Activated naive CD8-positive, alpha-beta T cell treated with anti-CD3 and anti-CD28 coated beads, Interleukin-2, amount 10 ng/mL, durations not matched to agents 7 days and 5 days (primary cell): ENCODE measurements at places on chromosomes 3 and 15.

DNA sequence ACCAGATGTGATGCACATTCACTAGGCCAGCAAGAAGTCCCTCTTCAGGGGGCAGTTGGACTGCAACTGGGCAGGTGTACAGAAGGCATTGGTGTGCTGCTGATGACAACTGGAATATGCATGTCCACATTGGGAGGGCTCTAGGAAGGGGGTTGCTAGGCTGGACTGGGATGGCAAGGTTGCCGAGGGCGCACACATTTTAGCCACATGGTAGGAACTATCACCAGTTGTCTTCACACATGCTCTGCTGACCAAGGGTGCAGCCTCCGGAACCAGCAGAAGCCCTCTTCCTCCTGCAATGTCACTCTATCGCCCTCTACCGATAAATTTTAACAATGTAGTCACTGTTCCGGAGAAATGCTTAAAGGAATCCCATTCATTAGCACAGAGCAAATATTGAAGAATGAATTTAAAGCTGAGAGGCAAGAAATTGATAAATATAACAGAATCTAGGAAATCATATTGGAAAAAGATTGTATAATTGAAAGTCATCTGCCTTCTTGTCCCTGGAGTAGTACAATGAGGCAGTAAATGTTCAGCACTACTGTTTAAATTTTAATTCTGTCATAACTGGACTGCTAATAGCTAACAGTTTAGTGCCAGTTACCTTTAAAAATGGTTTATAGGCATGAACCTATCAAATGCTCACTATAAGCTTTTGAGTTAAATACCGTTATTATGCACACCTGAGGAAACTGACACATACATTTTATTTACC, 22.6 kb upstream of the LYSMD4 start:
- peak; percentile 46 for DNase-seq

DNA sequence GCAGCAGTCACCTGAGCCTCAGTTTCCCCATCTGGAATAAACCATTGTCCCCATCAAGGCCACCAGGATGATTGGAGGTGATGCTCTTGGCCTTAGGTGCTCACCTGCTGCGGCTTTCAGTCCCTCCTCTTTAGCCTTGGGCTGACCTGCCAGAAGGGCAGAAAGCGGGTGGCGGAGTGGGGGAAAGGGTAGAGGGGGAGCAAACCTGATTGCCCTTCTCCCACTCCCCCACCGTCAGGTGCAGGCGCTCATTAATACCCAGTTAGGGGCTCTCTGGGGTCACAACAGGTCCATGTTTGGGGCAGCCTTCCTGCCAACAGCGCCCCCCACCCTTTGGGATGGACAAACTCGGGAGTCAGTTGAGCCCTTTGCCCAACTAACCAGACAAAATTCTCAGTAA, 50.5 kb downstream of the GRIP2 start:
- no peak for DNase-seq

DNA sequence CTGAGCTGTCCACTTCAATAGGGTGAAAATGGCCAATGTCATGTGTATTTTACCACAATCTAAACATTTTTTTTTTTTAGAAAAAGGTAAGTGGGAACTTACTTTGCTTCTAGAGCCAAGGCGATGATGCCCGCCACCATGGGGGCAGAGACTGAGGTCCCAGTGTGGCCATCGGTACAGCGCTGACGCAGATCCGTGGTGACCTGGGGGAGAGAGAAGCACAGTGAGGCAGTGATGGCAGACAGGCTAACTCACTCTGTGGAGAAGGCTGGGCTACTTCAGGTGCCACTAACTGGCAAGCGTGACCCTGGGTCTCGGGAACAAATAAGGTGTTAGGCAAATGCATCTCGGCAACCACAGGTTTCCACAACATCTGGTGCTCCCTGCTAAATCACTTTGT, 94.3 kb upstream of the SNRPA1 start:
- no peak for DNase-seq

GRCh38 chr15:22922003-22922402, 58.2 kb downstream of the CYFIP1 start:
- DNase-seq = no peak

GRCh38 chr15:36590838-36591237, 11.4 kb downstream of the CDIN1 start:
- DNase-seq = no peak

DNA sequence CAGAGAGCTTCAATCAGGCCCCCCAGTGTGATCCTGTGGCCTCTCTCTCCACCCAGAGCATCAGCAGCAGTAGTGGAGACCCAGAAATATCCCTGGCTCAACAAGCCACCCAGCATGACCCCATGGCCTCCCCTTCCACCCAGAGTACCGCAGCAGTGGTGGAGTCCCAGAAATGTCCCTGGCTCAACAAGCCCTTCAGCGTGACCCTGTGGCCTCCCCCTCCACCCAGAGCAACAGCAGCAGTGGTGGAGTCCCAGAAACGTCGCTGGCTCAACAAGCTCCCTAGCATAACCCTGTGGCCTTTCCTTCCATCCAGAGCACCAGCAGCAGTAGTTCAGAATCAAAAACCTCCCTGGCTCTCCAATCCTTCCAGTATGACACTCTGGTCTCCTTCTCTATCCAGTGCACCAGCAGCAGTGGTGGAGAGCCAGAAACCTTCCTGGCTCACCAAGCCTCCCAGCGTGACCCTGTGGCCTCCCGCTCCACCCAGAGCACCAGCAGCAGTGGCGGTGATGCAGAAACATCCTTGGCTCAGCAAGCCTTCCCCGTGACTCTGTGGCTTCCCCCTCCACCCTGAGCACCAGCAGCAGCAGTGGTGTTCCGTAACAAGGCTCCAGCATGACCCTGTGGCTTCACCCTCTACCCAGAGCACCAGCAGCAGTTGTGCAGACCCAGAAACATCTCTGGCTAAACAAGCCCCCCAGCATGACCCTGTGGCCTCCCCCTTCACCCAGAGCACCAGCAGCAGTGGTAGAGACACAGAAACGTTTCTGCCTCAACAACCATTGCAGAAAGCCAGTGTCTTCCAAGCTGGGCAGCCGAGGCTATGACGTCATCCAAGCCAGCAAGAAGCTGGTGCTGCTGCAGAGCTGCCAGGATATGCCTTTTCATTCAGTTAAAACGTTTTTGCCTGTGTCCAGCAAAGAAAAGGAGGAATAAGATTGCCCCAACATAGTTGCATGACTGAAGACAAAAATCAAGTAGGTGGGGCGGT, 61.3 kb upstream of the TAMM41 start:
- no peak for DNase-seq

DNA sequence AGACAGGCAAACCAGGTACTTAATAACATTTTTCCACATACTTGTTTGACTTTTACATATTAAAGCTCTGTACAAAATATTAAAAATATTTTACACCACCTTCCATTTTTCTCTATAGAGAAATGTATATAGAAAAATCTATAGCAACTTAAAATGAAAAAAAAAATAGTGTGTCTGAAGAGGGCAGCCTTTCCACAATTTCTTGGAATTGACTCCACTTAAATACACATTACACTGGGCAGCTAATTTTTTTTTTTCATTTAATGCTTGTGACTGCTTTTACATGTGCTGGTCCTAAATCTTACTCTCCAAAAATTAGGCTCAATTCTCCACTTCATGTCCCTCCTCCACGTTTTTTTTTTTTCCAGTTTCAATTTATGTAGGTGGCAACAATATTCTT, 427.0 kb upstream of the RBMS3 start:
- no peak for DNase-seq

DNA sequence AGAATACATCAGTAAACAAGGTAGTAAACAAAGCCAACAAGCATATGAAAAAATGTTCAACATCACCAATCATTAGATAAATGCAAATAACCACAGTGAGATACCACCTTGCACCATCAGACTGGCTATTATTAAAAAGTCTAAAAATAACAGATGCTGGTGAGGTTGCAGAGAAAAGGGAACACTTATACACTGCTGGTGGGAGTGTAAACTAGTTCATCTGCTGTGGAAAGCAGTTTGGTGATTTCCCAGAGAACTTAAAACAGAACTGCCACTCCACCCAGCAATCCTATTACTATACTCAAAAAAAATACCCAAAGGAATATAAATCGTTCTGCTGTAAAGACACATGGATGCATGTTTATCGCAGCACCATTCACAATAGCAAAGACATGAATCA, 30.3 kb upstream of the ZBTB38 start:
- DNase-seq = no peak

DNA sequence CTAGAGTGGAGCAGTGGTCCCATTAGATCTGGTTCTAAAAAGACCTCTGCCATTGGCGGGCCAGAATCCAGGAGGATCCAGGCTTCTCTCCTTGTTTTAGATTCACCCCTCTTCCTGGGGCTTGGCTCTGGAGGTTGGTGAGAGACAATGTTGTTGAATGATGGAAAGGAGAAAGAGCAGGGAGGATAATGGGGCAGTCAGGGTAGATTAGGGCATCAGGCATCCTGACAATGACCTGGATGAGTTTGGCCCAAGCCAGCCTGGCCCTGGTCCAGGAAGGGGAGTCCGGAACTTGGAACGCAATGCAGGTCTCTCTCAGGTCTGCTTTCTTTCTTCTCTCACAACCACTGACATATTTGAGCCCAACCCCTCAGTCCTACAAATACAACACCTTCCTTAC, 260.1 kb upstream of the RASGRP1 start:
- no peak for DNase-seq

- no peak for DNase-seq
Measured at GRCh38 chr3:134605556-134605955, 45.3 kb downstream of the KY start.

- no peak for DNase-seq
Measured at GRCh38 chr3:169744366-169745054, 20.4 kb downstream of the TERC start.

DNA sequence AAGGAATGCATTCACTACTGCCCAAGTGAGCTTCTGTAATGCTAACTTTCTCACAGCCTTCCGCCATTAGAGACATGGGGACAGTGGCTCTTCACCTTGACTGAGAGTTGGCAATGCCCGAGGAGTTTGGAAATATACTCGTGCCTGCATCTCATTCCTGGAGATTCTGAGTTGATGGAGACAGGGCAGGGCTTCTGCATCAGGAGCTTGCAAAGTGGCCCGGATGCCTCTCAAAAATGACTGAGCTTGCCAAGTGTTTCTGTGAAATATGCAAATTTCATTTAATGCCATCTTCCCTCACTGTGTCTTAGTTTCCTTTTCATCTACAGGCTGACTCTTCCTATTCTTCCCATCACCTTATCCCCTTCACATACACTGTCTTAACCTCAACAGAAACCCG, 346.2 kb downstream of the GRM7 start:
- no peak for DNase-seq

- DNase-seq = no peak
Measured at GRCh38 chr3:171888466-171888865, 45.3 kb downstream of the TMEM212 start.

- no peak for DNase-seq
Measured at GRCh38 chr3:50100956-50101845, 12.5 kb downstream of the RBM5 start.

DNA sequence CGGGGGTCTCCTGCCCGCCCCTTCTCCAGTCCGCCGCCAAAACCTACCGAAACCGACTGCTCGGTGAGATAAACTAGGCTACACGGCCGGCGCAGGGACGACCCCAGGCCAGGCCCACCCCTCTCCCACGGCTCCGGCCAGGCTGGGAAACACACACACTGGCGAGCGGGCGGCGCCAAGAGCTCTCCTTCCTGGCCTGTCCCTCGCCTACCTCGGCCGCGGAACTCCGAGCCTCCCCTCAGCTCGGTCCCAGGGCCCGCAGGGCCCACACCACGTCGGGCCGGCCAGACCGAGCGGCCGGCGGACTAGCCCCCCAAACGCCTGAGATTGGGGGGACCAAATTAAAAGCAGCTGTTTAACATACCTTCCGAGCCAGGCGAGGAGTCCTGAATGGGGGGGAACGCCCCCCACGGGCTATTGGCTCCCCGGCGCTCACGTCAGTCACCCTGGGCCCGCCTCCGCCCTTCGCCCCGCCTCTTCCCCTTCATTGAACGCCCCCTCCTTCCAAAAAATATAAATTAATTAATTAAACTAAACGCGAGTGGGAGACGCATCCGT, 4.0 kb upstream of the SIN3A start:
- DNase-seq = peak; percentile 91

DNA sequence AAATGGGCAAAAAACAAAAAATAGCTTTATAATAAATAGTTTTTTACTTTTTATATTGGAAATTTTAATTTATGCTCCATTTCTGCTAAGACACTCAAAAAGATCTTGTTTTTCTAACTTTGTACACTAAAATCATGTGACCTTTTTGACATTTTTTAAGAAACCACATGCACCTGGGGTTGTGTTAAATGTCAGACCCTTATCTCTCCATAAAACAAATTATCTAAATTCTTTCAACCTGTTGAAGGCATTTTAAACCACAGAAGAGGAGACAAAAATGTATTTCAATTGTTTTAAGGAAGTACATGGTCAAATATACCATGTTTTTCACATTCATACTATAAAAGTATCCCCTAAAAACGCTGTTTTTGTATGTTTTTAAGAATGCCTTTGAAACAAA, 29.2 kb downstream of the IFT80 start:
- no peak for DNase-seq

DNA sequence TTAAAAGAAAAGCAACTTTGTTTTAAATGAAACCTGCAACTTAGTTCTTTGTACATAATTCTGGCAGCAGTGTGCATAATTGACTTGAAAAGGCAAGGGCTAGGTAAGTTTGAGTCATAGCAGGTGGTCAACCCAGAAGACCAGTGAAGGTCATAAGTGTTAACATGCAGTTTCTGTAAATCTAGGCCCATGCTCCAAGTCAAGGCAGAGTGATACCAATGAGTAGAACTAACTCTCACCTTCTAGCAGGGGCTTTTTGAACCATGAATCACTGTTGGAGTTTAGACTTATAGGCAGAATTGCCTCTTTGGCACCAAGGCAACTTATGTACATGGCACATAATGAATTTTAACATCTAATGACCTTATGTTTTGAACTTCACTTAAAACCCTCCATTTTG, 29.5 kb upstream of the IL20RB start:
- DNase-seq = no peak

DNA sequence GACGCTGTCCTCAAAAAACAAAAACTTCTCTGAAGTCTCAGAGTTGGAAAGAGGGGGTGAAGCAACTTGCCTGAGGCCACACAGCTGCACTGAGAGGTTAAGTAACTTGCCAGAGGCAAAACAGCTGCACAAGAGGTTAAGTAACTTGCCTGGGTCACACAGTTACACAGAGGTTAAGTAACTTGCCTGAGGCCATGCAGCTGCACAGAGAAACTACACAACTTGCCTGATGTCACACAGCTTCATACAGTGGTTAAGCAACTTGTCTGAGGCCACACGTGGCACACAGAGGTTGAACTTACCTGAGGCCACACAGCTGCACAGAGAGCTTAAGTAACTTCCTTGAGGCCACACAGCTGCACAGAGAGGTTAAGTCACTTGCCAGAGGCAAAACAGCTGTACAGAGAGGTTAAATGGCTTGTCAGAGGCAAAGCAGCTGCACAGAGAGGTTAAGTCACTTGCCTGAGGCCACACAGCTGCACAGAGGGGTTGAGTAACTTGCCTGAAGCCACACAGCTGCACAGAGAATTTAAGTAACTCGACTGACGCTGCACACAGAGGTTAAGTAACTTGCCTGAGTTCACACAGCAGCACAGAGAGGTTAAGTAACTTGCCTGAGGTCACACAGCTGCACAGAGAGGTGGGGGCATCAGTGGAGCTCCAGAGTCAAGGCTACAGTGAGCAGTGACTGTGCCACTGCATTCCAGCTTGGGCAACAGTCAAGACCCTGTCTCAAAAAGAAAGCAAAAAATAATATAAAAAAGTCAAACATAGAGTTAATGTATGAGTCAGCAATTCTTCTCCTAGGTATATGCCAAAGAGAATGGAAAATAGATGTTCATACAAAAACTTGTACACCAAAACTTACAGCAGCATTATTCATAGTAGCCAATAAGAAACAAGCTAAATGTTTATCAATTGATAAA, 12.0 kb upstream of the ACAD9 start:
- DNase-seq = no peak

- no peak for DNase-seq
Measured at GRCh38 chr3:146464005-146464595, 5.3 kb downstream of the PLSCR2 start.

GRCh38 chr3:27392950-27393679, 23.9 kb upstream of the NEK10 start:
- no peak for DNase-seq
